ENCODE measurements at places on chromosomes 2 and 18.

- no peak for DNase-seq
Observed at GRCh38 chr2:20567159-20567925, 83.6 kb downstream of the HS1BP3 start.

GRCh38 chr2:105486762-105487141 lies 87.9 kb upstream of the FHL2 start:
- no peak for DNase-seq

DNA sequence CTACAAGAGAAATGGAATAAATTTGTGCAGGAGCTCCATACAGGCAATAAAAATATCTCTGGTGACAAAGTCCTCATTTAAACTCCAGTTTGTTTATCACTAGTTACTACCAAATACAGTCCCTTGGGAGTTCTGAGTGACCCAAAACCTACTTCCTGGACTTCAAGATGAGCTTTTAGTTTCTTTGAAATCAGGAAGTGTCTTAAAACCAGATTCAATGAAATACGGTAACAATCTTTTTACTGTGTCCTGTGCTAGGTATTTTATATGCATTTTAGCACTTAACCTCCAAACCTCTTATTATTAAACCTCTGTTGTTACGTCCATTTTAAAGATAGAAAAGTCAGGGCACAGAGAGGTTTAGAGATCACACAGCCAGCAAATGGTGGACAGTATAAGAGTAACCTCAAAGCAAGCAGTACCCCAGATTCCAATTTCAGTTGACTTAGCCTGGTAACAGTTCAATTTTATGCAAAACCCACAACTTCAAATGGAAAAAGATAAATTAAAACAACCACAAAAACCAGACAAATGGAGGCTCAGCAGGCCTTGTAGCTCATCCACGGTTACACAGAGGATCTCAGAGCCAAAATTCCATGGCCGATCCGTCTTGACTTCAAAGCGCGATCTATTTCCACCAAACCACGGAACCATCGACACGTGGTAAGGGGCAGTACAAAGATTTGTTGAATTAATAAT lies 1.3 kb upstream of the KCMF1 start:
- no peak for DNase-seq

- no peak for DNase-seq
Observed at GRCh38 chr2:224954980-224955379, 87.3 kb downstream of the DOCK10 start.

- DNase-seq: no peak
Observed at GRCh38 chr18:58491113-58491696, 137.7 kb downstream of the ALPK2 start.

GRCh38 chr2:33197198-33197938 lies 250.6 kb downstream of the LTBP1 start:
- DNase-seq: no peak

DNA sequence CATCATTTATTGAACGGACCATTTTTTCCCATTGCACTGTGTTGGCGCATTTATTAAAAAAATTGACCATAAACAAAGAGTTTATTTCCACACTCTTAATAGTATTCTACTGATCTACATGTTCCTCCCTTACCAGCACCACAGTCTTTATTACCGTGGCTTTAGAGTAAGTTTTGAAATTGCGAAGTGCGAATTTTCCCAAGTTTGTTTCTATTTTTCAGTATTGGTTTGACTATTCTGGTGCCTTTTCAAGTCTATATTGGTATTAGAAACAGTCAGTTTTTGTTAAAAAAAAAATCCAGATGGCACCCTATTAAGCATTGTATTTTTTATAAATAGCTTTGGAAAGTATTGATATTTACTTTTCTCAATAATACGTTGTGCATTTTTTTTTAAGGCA lies 795.1 kb upstream of the HS6ST1 start:
- DNase-seq: no peak

- no peak for DNase-seq
Observed at GRCh38 chr2:73089270-73090030, 17.9 kb upstream of the SFXN5 start.

DNA sequence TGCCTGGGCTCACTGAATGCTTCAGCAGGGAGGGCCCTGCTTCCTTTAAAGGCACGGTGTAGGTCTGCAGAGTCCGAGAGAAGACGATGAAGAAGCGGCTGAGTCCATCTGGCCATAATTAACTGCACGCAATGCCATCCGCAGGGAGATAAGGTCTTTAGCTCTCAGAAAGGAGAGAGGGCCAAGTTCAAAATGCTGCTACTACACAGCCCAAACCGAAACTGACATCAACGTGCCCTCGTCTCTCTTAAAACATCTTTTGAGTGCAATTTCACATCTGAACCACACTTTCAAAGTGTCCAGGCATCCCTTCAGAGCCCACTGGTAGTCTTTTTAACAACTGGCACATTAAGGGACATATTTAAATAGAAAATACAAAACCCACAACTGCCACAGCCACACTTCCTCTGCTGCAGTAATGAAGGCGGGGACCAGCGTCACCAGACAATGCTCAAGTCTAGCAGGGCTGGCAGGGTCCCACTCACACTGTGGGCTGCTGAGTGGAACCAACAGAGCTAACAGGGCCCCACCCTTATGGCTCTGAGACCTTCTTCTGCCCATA lies 35.8 kb downstream of the ST3GAL5 start:
- peak; percentile 38 for DNase-seq

DNA sequence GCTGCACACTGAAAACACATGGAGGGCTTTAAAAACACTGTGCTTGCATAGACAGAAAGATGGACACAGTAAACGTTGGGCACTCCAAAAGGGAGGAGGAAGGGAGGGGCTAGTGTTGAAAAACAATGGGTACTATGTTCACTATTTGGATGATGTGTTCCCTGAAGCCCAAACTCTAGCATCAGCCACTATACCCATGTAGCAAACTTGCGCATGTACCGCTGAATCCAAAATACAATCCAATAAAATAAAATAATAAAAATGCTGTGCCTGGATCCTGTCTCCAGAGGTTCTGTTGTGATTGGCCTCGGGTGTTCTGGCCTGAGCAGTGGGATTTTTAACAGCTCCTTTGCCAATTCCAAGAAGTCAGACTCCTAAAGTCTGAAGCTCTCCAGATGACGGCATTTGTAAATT lies 166.0 kb downstream of the TMEM182 start:
- DNase-seq: no peak

GRCh38 chr2:34408100-34408499 lies 809.0 kb upstream of the FAM98A start:
- DNase-seq: no peak

DNA sequence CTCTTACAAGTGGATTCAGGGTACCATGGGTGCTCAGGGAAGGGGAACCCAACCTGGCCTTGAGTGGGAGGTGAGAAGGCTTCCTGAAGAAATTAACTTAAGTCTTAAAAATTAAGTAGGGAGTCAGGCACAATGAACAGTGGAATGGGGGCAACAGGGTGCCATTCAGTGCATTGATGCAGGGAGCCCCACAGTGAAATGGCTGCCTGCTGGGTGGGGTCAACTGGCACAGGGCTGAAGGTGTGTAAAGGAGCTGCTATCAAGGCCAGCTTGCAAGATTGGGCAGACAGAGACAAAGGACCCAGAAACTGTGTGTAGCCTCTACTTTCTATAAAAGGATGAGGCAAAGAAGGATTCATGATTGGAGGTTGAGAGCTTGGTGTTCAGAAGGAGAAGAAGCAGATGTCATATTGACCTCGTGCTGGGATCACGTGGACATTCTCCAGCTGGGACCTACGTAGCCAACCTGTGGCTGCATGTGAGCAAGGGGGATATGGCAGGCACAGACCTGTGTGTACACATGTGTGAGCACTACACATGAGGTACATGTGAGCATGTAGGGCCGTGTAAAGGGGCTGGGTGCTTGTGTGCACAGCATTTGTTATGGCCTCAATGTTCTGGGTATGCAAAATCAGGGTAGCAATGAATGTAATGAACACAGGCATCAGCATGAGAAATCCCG lies 209.5 kb upstream of the HAAO start:
- no peak for DNase-seq

DNA sequence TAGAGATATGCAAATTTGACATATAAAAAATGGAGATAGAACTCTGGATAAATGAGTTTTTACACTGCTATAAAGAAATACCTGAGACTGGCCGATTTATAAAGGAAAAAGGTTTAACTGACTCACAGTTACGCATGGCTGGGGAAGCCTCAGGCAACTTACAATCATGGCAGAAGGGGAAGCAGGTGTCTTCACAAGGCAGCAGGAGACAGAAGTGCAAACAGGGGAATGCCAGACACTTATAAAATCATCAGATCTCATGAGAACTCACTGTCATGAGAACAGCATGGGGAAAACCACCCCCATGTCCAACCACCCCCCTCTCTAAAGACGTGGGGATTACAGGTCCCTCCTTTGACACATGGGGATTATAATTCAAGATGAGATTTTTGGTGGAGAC lies 1540.2 kb upstream of the SLC39A10 start:
- no peak for DNase-seq

GRCh38 chr18:74373428-74373827 lies 57.8 kb downstream of the C18orf63 start:
- no peak for DNase-seq

GRCh38 chr18:36179562-36180355 lies 7.5 kb upstream of the MOCOS start:
- no peak for DNase-seq

GRCh38 chr2:169363560-169364150 lies 1.3 kb upstream of the LRP2 start:
- no peak for DNase-seq

GRCh38 chr18:70132999-70133398 lies 72.5 kb downstream of the RTTN start:
- DNase-seq: no peak

DNA sequence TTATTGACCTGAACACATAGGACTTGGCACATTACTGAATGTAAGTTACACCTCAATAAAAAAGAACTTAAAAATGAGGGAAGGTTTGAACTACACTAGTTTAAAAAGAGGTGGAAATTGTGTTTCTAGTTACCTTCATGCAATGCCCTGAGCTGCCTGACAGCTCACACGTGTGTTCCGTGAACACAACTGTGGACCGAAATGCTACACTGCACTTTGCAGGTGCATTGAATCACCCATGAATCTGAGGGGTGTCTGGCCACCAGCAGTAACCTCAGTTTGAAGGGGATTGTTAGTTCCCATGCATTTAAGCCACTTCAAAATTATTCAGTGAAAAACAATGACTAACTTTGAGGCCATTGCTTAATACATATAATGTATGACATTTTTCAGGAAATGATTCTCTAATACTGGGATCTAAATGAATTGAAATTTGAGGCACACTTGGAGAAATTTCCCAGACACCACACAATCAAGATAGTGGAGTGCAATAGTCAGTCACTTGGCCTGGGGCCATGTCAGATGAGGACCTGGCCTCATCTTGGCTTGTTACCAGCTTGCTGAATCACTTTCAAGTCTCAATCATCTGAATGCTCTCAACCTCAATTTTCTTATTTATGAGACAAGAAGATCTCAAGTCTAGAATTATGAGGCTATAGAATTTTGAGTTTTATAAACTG lies 59.3 kb downstream of the MYL12B start:
- DNase-seq: no peak

- DNase-seq: no peak
Observed at GRCh38 chr2:182049372-182050148, 63.9 kb downstream of the PPP1R1C start.

DNA sequence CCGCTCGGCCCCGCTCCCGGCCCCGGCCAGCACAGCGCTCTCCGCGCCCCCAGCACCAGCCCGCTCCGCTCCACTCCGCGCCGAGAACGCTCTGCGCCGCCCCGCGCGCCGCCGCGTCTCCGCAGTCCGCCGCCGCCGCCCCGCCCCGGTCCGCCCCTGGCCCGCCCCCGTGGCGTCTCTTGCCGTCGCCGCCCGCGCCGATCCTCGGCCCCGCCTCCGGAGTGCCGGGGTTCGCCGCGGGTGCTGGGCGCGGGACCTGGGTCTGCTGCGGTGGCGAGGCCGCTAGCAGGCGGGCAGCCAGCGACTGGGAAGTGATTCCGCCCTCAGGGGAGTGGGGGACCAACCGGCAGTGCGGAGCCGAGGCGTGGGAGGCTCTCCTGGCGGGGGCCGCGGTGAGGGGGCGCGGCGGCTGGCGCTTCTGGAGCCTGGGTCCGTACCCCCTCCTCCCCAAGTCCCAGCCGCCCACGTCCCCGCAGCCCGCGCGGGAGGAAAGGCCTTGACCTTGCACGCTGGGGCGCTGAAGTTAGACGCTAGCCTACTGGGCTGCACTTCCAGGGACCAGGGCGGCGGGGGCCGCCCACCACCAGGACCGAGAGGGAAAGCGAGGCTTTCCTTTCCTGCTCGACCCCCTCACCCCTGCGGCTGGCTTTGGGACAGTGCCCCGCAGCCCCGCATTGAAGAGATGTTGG lies at the start of gene HS6ST1:
HS6ST1 (minus strand) TSS at position 93 of the 689 bp plus-strand sequence. CDS start 305 bp downstream, outside the sequence.
- DNase-seq: peak; percentile 84

GRCh38 chr2:187541086-187542085 lies 12.8 kb downstream of the TFPI start:
- DNase-seq: no peak

DNA sequence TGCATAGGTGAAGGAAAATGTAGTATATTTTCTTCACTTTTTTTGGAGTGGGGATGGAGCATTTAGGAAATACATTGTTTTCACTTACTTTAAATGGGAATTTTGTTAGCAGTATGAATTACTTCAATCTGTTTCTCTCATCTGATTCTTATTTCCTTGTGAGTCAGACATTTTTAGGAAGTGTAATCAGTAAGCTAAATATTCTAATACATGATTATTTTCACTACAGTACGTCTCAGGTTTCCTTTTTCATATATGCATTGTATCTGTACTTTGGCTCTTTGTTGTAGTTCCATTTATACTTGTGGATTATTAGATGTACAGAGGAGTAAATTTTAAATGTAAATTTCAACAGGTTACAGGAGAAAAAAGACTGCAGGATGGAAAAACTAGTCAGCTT lies 27.9 kb downstream of the GPD2 start:
- DNase-seq: no peak

- DNase-seq: no peak
Observed at GRCh38 chr2:71897137-71897480, 250.6 kb downstream of the CYP26B1 start.

DNA sequence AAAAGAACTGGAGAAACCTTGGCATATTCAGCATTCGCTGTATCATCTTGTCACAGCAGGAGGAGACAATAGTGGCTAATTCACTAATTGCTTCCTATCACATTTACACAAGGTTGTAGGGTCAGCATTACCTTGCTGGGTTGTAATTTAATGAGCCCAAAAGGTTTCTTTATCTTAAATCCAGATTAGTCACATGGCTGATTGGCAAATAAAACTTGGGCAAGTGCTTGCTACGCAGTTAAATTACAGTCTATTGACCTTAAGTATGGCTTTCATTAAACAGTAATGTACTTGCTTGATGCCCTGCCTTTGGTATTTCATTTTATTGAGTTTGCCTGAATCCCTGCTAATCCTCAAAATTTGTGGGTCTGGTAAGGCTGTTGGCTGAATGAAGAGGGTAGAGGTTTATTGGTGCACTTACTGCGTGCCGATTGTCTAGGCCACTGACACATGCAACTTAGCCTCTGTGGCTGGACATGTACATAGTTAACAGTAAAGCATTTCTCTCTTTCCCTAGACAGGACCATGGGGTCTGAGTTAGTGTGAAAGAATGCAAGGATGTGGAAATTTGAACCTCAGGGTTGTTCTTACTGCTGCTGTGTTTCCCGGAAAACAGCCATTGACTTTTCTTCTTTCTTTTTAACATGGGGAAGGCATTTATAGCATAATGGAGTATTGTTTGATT lies 34.3 kb downstream of the FMNL2 start:
- no peak for DNase-seq

Measured in stimulated activated CD4-positive, alpha-beta T cell treated with anti-CD3 and anti-CD28 coated beads, Interleukin-2, amount 100 ng/mL, for 48 hours (primary cell).